ENCODE measurements at places on chromosomes 12 and 14.
A peak's percentile ranks its signal among the peaks of the same experiment; 100 is the strongest.

GRCh38 chr12:17511369-17511768 lies 578.6 kb downstream of the RERGL start:
- DNase-seq, result no peak

- peak; percentile 76 for DNase-seq
These were observed 378.7 kb downstream of the PRKD1 start for GRCh38 chr14:29548948-29549370.

DNA sequence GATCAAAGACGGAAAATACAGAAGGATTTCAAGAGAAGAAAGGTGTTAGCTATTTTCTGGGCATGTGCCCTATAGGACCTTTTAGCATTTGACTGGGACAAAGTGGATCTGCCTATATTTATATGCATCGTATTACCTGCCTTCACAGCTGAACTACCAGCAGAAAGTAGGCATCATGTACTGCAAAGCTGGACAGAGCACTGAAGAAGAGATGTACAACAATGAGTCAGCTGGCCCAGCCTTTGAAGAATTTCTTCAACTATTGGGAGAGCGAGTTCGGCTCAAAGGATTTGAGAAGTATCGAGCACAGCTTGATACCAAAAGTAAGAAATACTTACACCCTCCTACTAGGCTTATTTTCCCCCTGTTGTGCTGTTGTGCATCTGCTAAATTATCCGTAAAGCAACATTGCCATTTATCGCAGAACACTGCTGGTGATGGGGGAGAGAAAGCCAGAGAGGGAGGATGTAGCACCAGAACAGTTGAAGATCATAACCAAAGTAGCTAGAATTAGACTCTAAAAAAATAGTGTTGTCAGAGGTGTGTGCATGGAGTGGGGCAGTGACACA lies 282.0 kb upstream of the RGS6 start:
- no peak for DNase-seq

DNA sequence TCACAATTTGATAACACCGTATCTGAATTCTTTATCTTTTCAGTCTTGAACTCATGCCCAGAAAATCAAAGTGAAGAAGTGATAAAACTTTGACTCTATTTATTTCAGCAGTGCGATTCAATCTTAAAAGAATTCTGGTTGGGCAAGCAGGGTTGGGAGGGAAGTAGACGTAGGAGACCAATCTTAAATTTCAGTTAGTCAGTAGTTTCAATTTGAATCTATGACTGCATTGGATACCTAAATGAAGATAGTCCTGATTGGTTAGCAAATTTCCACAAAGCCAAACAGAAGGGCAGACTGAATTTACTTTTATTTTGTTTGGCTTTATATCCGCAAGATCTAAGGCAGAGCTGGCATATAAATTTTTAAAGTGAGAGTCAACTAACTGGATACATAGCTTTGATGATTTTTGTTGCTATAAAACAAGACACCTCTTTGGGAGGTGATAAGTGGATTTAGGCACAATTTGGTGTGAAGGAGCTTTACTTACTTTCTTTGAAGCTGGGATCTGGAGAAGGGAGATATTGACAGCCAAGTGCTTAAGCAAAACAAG lies 2.6 kb downstream of the ACSS3 start:
- no peak for DNase-seq

DNA sequence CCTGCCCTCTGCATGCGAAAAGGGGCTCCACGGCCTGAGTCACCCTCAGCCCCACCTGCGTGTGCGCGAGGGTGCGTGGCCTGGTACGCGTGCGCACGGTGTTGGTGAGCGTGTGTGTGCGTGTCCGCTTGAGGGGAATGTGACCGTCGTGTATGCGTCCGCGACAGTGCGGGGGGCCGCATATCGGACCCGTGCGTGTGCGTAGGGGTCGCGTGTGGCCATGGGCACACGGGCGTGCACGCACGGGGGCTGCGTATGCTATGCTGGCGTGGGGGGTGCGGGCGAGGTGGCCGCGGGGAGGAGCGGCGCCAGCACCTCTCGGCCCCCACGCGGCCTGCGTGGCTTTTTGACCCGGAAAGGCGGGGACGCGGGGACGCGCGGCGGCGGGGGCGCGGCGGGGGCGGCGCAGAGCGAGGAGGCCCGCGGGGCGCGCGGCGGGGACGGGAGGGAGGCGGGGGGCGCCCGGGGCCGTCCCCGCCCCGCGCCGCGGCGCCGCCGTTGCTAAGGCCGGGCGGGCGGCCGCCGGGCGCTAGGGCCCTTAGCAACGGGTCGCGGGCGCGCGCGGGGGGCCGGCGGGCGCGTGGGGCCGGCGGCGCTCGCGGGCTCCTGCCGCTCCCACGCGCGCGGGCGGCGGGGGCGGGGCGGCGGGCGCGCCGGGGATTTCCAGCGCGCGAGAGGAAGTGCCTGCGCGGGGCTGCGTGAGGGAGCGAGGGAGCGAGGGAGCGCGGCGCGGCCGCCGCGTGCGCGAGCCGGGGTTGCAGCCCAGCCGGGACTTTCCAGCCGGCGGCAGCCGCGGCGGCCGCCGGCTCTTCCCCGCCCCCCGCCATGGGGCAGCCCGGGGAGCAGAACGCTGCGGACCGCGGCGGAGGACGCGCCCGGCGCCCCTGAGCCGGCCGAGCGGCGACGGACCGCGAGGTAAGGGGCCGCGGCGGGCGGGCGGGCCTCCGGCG lies at the start of gene TRAF3:
TSS of gene TRAF3 (plus strand) at position 689 of the 950 bp plus-strand sequence. CDS start 92,753 bp downstream, outside the sequence.
- DNase-seq, result peak; percentile 6

- no peak for DNase-seq
These were observed 52.8 kb downstream of the SLCO1B1 start for GRCh38 chr12:21183721-21184275.

DNA sequence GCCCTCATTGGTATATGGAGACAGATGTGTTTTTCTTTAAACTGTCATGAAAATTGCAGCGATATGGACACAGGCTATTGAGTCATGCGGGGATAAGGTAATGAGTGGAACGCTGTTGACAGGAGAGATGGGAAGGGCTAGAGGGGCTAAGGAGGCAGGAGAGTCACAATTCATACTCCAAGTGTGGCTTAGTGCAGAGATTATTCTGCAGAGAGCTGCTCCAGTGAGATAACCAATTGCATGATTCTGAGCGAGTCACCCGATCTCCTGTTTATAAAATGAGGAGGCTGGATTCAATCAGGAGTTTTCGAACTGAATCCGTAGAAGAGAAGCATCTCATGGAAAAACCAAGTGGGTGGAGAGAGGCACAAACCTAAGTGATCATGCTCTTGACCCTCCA lies 106.4 kb upstream of the PLEKHG7 start:
- DNase-seq, result no peak

DNA sequence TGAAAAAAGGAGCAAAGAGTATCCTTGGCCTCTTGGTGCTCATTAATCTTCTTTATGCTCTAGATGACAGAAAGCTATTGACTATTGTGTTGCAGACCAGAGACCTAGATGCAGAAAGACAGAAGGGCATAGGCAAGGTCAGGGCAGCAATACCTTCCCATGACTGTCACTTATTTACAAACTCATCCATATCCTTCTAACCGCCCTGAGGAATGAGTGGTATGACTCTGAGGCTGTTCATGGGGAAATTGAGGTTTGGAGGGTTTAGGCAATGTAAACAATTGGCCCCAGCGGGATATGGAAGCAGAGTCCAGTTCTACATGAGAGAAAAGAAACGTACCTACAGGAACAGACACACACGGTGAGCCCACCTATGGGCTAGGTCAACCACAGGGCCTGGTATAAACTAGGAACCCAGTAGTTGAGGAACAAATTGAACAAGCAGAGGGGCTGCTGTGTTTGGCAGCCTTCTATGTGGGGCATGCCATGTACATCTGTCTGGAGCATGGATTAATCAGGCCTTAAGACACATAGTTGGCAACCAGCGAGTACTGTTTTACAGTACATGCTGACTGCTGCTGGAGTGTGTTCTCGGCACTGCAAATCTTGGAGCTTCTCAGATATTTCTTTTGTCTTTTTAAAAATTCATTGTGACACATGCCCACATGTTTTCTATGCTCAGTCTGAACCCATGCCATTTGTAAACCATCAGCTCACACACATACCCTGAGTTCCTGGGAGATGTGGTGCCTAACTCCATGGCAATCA lies 159.7 kb upstream of the NTF3 start:
- no peak for DNase-seq

GRCh38 chr12:63965936-63966605 lies 121.6 kb downstream of the SRGAP1 start:
- no peak for DNase-seq

GRCh38 chr14:62631176-62631575 lies 414.1 kb downstream of the KCNH5 start:
- DNase-seq, result no peak

- DNase-seq, result peak; percentile 62
These were observed 32.8 kb downstream of the MIA2 start for GRCh38 chr14:39266525-39266870.

DNA sequence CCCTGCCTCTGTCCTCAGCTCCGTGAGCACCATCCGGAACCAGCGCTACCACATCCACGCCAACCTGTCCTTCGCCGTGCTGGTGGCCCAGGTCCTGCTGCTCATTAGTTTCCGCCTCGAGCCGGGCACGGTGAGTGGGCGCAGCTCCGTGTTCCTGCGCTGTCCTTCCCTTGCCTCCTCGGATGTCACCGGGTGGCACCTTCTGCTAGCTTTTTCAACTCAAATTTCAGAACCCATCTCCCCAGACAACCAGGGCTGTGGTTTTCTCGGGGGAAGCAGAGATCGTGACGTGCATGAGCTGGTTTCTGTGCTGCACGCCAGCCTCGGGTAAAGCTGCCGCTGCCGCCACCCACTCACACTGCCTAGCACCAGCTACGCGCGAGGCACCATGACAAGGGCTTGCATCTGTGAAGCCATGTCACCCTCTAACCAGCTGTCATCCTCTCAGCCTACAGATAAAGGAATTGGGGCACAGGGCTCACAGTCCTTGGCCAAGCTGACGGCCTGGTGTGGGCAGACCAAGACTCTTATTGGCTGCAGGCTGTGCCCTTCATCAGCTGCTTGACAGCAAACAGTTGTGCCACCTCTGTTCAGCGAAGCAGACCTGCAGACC lies 152.1 kb downstream of the ADGRD1 start:
- no peak for DNase-seq

DNA sequence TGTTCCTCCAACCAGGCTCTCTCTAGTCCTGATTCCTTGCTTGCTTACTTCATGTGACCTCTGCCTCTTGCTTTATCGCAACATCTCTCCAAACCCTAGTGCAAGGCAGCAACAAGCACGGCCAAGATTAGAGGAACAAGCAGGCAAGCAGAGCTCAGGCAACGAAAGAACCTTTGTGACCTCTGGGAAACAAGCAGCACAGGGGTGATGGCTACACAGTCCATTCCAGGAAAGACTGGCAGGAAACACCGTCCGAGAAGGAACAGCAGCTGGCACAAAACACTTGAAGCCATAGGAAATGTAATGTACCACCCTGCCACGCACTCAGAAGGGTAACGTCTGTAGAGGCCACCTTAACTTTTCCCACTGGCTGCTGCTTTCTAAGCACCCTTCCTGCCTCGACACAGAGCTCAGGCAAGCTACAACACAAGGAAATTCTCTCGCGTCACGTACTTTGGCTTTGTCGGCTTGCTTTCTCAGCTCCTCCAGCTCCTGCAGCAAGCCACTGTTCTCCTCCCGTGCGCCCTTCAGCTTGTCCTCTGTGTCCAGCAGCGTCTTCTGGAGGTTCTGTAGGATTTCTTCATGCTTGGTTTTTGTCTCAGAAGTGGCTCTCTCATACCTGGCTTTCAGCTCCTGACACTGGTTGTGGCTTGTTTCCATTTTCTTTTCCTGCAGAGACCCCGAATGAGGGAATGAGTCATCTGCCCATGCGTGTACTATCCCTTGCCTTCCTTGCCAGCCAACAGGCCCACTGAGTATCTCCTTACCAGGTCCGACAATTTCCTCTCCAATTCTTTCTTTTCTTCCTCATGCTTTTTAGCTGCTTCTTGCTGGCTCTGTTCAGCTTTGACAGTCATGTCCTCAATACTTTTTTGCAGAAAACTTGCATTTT lies 61.4 kb upstream of the VPS33A start:
- no peak for DNase-seq

DNA sequence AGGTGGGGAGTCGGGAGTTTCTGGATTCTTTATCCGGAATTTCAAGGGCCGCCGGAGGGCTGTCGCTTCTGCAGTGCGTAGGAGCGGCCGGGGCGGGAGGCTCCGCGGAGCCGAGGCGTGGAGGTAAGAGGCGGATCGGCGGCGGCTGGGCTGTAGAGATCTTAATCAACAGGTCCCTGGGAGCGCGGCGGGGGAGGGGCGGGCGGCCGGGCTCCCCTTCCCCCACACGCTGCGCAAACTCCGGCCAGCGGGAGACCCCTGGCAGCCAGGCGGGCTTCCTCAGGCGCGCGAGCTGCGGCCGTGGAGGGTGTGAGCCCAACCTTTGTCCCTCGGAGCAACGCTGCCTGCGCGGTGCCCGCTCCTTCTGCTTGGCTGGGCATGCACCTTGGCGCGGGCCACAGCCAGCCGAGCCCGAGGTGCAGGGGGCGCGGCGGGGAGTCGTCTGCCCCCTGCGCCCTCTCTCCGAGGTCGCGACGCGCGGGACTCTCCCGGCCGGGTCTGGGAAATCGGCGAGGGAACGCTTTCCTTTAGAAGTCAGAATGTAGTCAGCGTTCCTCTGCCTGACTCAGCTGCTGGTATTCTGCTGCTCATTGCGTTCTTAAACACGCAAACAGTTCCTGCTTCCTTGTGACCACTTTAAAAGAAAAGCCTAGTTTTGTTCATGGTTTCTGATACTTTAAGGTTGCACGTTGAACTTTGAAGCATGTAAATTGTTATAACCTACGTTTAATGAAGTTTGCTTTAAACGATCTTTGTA lies at the start of gene PALS1:
TSS of gene PALS1 (plus strand) at position 25 of the 757 bp plus-strand sequence. CDS start 37,736 bp downstream, outside the sequence.
- DNase-seq, result peak; percentile 14

DNA sequence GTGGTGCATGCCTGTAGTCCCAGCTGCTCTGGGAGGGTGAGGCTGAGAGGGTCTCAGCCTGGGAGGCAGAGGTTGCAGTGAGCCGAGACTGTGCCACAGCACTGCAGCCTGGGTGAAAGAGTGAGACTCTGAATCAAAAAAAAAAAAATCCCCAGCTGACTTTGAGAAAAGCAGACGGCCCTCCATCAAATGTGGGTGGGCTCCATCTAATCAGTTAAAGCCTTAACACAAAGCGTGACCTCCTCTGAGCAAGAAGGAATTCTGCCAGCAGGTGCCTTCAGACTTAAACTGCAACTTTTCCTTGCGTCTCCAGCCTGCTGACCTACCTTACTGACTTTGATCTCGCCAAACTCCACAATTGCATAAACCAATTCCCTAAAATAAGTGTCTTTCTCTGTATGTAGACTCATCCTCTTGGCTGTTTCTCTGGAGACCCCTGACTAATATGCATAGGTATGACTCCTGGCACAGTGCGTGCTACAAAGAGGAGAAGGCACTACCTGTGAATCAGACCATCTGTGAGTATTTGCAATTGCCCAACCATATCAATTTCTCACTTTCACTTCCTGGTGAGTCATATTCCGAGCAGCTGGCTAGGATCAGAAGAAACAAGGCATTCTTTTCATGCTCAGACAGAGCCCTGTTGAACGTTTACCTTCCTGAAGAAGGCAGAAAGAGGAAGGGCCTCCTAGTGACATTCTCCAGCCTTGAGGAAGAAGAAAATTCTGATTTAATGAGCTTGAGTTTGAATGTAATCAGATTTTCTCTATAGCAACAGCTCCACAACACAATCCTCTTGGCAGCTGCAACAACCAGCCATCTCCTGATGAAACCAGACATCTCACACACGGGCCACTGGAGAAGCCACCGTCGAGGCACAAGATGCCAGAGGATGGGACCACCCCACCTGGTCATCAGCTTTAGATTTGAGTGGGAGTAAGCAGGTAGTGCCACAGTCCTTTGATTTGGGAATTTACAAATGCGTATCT lies 54.3 kb downstream of the CLMN start:
- DNase-seq, result peak; percentile 4

- no peak for DNase-seq
These were observed 6.5 kb upstream of the PNMA1 start for GRCh38 chr14:73720636-73721035.

- DNase-seq, result no peak
These were observed 229.1 kb upstream of the PELI2 start for GRCh38 chr14:55889124-55889523.
